ENCODE measurements at places on chromosomes 5 and 9.

- no peak for DNase-seq
Measured at GRCh38 chr5:153969563-153969895, 69.2 kb downstream of the FAM114A2 start.

- peak; percentile 87 for DNase-seq
Measured at GRCh38 chr5:132466433-132467286, 23.9 kb downstream of the IRF1 start.

DNA sequence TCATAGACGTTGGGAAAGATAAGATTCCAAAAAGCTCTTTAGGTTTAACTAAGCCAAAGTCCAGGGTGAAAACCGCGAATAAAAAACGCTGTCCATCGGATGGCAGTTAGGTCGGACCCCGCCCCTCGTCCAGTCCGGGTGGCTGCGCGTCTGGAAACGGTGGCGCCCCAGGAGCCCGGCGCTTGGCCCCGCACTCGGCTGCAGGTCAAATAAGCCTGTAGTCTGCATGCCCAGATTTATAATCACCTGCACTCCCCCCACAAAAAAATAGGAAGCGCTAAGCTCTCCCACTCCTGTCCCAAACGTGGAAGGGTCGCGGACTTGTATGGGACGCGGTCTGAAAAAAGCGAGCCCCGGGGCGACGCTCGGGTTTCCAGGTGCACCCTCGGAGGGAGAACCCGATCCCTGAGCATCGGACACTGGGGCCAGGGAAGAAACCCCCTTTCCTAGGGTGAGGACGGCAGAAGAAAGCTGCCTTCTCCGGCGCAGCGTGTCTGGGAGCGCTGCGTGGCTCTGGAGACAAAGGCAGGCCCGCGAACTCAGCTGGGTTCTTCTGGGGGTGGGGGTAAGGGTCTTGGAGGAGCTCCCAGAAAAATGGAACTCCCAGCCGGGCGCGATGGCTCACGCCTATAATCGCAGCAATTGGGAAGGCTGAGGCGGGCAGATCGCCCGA is 923 bp upstream of the ZBTB5 start:
- peak; percentile 90 for DNase-seq

- DNase-seq, result no peak
Measured at GRCh38 chr9:98021306-98022040, 35.1 kb upstream of the NANS start.

- DNase-seq, result no peak
Measured at GRCh38 chr5:10808347-10809226, 47.6 kb upstream of the DAP start.

DNA sequence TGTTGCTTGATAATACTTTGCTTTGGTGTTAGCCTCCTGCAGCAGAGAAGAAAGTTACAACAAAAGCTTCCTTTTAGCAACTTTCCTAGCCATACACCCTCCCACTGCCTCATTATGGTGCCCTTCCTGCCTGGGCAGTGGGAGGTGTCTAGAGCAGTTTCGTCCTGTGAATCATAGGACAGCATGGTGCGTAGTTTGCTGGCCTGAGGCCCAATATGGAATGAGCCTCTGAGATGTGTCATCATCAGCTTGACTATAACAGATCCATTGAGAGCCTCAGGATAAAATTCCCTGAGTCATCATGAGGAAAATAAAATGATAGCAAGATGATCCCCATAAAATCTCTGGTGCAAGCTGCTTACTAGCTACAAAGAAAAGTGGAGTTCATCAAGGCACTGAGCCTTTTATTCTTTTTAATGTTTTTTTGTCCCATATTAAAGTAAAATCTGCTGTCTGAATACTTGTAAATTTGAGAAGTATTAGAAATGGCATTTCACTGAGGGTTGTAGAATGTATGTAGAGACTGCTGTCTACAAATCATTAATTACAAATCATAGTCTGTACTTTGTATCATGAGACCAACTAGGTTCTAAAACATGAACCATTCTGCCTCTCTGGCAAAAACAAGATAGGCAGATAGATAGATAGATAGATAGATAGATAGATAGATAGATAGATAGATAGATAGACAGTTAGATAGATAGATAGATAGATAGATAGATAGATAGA is 303.0 kb upstream of the PDE4D start:
- DNase-seq, result peak; percentile 62

DNA sequence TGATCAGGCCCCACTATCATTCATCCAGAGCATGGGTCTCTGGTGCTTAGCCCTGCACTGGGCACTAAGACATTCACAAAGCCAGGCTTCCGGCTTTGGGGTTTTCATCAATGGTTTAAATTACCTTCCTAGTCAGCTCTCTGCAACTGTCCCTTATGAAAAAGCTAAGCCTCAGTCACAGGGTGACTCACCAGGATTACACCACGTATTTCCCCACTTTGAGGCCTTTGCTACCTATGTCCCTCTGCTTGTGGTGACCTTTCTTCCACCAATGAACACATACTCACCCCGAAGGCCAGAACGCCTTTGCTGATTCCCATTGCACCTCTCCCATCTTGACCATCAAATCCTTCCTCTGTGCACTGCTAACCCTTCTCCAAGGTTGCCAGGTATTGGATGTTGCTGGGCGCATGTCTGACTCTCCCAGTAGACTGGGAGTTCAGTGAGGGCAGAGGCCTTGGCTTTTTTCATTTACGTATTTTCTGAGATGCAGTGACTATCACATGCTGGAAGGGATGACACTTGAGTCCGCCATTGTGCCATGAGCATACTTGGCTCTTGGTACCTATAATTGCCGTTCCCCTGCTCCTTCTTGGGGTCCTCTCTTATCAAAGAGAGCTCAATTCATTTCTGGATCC is 58.7 kb upstream of the TNFSF8 start:
- DNase-seq, result no peak

DNA sequence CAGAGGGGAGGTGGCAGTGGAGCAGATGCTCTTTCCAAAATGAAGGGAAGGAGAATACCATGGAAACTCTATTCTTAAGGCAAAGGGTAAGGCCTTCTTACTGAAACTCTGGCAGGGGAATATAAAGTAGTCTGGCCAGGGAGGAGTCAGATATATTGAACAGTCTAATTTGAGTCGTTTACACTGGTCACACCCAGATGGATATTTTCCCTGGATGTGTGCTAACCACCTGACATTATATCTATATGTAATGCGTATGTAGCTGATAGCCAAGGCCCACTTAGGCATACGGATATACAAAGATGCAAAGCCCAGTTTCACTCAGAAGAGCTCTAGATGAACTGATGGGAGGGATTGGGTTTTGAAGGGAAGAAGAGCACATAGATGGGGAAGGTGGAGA is 7.0 kb downstream of the TDRD7 start:
- DNase-seq, result no peak

GRCh38 chr5:181020688-181021087 is 19.4 kb upstream of the BTNL9 start:
- no peak for DNase-seq

DNA sequence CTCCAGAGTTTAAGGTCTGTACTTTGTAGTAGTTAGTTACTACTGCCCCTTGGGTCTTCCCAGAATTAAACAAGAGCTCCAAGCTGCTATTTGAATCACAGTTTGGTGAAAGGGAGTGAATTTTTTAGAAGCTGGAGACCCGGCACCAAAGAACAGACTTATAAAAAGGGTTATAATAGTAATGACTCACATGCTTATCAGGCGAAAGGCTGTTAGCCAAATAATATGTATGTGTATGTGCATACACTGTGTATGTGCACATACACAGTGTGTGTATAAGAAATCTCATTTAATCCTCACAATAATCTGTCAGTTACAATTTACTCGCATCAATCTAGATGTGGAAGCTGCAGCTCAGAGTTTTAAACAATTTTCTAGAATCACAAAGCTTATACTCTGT is 59.5 kb upstream of the ITGA1 start:
- no peak for DNase-seq

- DNase-seq, result peak; percentile 31
Measured at GRCh38 chr5:10856683-10857337, 95.8 kb upstream of the DAP start.

DNA sequence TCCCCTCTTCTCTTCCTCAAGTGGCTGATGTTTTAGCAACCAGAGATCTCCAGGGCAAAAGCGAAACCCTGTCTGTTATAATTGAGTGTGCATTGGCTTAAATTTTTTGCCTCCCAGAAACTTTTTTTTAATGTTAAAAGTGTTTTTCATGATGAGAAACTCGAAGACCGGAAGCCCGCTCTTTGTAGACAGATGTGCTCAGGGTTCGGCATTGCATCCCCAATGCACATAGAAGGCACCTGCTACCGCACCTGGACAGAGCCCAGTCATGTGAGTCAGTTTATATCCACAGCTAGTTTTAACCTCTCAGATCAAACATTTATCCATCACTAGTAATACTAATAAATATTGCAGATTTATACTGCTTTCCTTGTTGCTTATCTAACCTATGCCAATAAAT is 19.5 kb upstream of the NADK2 start:
- DNase-seq, result no peak

GRCh38 chr5:520850-521226 is 3.4 kb downstream of the SLC9A3 start:
- DNase-seq, result no peak

GRCh38 chr5:42628821-42629220 is 127.8 kb upstream of the CCDC152 start:
- DNase-seq, result no peak

GRCh38 chr5:158872455-158872854 is 227.3 kb downstream of the EBF1 start:
- no peak for DNase-seq

DNA sequence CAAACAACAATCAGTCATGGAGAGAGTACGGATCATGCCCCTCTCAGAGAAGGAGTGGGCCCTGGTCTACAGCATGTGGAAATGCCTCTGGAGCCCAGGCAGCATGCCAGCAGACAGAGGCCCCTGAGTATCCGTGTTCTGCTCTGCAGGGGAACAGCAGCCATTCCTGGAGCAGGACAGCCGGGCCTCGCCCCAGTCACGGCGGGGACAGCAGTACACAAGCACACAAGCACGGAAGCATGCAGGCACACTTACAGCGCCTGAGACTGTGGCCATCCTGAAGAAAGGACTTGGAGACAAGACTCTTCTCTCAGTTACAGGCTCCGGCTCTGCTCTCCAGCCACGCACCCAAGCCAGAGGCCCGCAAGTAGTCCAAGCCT is 102.6 kb upstream of the ALDH1B1 start:
- no peak for DNase-seq

- no peak for DNase-seq
Measured at GRCh38 chr5:100761192-100761591, 141.9 kb downstream of the ST8SIA4 start.

- DNase-seq, result no peak
Measured at GRCh38 chr5:61802456-61802855, 470.4 kb downstream of the ZSWIM6 start.

DNA sequence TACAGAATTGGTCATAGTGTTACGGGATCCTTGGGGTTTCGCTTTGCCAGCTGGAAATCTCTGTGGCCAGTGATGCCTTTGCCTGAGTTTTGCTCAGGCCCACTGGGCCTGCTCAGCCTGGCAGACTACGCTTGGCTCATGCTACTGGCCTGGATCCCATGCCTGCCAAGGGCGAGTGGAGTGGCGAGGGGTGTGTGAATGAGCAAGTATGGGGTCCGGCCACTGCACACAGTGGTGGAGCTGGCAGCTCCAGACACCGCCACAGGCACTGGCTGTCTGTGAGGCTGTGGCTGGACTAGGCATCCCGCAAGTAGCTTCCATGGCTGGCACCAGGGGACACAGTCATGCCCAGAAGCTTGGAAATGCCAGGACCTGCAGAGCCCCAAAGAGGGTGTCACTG is 240.3 kb downstream of the ARRDC3 start:
- DNase-seq, result no peak

DNA sequence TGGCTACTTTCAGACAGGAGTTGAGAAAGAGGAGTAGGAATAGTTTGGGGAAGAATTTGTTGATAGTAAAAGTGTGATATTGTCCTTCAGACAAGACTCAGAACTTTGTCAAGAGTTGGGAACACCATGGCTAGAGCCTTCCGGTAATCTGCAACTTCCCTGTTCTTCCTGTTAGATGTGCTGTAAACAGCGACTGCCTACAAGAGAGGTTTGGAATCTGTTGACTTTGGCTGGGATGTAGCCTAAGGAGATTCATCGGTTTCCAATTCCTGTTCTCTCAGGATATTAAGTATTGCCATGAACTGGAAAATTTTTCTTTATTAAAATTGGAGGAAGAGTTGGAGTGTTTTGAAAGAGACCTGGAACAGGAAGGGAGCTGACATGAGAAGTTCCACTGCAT is 43.9 kb downstream of the ARHGAP26 start:
- DNase-seq, result no peak

- DNase-seq, result no peak
Measured at GRCh38 chr9:135828656-135829055, 78.7 kb downstream of the CAMSAP1 start.

DNA sequence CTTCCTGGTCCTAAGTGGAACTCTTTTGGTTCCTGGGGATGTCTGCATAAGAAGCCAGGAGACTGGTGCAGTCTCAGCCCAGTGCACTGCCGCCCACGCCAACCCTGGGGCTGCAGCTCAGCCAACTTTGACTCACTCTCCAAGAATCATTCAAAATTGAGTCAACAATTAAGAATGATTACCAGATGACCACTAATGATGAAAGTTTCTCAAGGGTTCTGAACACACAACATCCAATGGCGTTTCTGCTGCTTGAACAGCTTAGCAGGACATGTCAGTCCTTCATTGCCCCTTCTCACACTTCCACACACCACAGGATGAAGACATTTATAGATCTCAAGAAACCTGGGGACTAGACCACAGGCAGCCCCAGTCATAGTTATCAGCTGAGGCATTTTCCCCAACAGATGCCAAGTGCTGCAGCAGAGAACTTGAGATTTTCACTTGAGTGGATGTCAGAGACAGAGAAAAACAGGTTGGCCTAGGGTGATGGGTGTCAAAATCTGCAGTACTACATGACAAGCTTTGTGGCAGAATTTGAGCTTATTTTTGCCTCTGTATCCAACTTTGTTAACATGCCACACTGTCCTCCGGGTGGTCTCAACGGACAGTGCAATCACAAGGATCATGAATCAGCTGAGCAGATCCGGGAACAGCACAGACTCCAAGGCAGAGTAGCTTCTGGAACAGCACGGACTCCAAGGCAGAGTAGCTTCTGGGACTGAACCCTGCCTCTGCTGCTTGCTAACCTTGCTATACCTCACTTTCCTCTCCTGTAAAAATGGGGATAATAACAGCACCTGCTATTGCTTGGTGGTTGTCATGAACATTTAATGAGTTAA is 356.1 kb downstream of the SPOCK1 start:
- DNase-seq, result no peak

DNA sequence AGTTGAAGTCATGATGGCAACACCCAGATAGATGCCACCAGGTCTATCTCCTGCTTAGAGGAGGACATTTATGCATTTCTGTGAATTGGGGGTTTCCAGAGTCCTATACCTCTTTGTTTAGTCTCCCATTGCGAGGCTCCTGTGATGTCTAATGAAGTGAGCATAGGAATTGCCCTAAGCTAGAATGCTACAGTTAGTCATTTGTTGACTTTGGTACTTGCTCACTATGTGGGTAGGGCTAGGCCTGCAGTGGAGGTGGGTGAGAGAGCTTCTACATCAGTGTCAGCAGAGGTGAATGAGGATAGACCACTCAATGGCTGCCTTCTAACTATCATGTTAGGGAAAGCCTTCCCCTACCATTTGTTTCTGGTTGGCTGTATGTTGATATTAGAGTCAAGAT is 173.3 kb upstream of the POC5 start:
- DNase-seq, result no peak
